PC-3 (cell line): ENCODE measurements at places on chromosomes 16 and 17. TPM values are rescaled to one million over a fixed set of nuclear protein-coding genes. Genes with fewer than 3 reads are reported as not detected.

DNA sequence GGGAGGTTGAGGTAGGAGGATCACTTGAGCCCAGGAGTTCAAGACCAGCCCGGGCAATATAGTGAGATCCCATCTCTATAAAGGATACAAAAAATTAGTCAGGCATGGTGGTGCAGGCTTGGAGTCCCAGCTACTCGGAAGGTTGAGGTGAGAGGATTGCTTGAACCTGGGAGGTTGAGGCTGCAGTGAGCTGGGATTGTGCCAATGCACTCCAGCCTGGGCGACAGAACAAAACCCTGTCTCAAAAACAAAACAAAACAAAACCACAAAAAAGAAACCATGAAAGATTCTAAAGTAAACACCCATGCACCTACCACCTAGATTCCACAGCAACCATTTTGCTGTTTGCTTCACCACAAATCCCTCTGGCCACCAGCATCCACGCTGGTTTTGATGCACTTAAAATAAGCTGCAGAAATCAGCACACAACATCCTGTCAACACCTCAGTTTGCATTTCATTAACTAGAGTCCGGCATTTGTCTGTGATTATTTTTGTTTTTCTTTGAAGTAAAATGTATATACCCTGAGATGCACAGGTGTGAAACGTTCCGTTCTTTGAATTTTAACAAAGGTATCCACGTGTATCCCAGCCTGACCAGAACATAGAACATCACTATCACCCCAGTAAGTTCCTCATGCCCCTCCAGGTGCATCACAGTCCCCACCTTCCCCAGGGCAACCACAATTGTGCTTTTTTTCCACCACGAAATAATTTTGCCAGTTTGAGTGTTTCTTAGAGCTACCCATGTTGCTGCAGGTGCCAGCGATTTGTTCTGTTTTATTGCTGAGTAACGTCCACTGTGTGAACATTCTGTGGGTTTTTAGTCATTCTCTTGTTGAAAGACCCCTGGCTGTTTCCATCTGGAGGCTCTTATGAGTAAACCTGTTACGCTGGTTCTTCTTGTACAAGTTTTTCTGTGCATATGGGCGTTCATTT lies 191.5 kb downstream of the SEC14L1 start:
- DNase-seq, result peak; percentile 86

DNA sequence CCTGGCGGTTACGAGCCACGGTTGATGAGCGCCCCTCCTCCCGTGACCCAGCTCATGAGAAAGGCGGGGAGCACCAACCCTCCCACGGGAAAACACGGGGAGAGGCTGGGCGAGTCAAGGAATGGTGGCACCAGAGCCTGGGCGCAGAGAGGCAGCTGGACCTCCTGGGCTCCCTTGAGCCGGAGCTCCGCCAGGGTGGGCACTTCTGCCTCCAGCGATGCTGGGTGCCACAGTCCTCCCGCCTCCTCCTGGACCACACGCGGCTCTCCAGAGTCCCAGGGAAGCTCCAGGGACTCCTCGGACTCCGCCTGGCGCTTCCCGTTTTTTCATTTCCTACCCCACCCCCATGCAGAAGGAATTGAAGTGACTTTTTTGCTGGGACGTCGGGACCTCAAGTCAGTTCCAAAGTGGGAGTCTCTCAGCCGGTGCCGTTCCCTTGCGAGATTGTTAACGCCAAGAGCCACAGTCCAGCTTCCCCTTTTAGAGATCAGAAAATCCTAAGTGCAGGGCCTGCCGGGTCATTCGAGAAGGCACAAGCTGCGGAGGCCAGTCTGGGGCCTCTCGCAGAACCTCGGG lies 6.6 kb upstream of the CBX8 start:
- no peak for DNase-seq

The ABCA8 gene
- 0.22 and 0.92 TPM in 2 replicates for total RNA-seq

DNA sequence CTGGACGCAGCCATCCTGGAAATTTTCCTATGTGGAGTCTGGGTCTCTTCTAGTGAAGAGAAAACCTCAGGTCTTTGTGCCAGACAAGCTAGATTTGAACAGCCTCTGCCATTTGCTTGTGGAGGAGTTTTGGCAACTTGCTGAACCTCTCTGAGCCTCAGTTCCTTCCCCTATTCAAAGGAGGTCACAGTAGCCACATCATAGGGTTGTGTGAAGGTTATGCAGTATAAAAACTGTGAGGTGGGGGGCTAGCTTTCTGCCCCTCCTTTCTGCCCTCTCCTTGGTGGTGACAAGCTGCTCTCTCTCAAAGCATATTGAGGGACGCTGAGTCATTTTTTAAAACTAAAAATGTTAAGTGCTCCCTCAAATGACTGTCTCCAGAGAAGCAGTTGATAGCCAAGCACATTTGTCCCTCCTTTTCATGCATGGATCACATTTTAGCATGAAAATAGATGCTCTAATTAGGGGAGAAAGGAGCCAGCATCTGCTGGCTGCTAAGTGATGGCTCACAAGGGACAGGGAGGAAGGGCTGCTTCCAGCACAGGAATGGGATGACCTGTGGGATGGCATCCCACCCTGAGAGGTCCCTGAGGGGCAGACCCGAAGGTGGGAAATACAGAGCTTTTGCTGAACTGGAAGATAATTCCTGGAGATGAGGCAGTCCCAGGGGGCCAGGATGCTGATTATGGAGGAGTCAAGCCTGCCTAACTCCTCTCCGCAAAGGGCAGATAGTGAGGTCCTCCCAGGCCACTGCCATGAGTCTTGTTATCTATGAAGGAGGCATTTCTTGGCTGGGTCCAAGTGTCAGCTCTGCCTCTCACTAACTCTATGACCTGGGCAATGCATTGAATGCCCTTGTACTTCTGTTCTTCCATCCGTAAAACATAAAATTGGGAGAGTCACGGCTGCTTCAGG lies 218.8 kb downstream of the RAB11FIP4 start:
- no peak for DNase-seq

The POLR3K gene
- 20.3 and 30.2 TPM in 2 replicates for total RNA-seq

DNA sequence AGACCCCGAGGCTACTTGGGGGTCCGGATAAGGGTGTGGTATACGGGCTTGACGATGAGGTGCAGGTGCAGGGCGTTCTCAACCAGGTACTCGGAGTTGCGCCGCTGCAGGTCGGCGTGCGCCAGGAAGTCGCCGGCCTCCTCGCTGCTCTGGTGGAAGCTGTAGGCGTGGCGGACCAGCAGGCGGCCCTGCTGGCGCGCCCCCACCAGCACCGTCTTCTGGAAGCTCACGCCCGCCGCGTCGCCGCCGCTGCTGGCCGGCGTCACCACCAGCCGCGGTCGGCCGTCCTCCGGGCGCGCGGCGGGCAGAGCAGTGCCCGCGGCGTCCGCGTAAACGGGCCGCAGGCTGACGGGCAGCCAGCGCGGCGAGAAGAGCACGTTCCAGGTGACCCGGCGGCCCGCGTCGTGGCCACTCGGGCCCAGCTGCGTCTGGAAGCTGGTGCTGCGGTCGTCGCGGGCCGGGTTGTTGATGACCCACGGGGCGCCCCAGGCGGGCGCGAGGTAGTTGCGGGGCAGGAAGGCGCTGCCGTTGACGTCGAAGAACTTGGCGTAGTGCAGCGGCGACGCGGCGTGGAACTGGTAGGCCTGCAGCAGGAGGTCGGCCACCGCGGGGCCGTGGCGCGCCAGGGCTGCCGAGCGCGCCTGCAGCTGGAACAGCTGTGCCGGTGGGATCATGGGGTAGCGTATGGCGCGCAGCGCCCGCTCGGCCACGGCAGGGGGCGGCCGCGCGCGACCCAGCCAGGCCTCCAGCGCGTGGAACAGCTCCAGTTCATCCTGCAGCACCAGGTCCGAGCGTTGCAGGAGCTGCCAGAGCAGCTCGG lies 4.8 kb downstream of the BTBD17 start:
- peak; percentile 29 for DNase-seq

- no peak for DNase-seq
Observed at GRCh38 chr16:87587636-87588035, 14.7 kb upstream of the JPH3 start.

- DNase-seq, result no peak
Observed at GRCh38 chr17:72567774-72568173, 447.0 kb downstream of the SOX9 start.

GRCh38 chr17:77212081-77212832 lies 71.5 kb downstream of the SEC14L1 start:
- DNase-seq, result no peak

GRCh38 chr16:30992276-30992780 lies 7.3 kb downstream of the HSD3B7 start:
- DNase-seq, result no peak

The ATP2C2 gene
- 26.0 and 40.5 TPM in 2 replicates for total RNA-seq

GRCh38 chr17:4717791-4718190 lies 7.4 kb downstream of the ARRB2 start:
- no peak for DNase-seq

The PDE6G gene
- total RNA-seq, result 3.0 TPM in 1 of 2 replicates, not detected in the other

- peak; percentile 20 for DNase-seq
Observed at GRCh38 chr16:1416521-1416941, 2.0 kb upstream of the UNKL start.

The JPH3 gene
- not detected in 2 replicates for total RNA-seq

GRCh38 chr16:84183911-84184591 lies 2.8 kb downstream of the TAF1C start:
- no peak for DNase-seq

GRCh38 chr17:29283961-29284360 lies 10.0 kb downstream of the NUFIP2 start:
- DNase-seq, result no peak

The MT3 gene
- not detected in 2 replicates for total RNA-seq

DNA sequence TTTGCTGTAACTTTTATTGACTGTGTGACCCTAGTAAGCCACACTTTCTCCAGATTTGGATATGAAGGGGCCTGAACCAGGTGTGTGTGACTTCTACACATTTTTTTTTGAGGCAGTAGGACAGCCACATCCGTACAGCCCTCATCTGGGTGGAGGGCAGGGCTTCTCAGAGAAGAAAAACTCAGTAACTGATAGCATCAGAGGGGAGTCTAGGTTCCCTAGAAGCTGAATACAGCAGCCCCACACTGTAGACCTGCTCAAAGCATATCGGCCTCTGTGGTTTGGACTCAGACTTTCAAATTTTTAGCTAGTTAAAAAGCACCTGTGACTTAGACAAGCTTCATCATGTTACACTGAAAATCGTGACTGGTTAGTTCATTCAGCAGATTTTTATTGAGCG lies 10.8 kb downstream of the PRSS54 start:
- no peak for DNase-seq

DNA sequence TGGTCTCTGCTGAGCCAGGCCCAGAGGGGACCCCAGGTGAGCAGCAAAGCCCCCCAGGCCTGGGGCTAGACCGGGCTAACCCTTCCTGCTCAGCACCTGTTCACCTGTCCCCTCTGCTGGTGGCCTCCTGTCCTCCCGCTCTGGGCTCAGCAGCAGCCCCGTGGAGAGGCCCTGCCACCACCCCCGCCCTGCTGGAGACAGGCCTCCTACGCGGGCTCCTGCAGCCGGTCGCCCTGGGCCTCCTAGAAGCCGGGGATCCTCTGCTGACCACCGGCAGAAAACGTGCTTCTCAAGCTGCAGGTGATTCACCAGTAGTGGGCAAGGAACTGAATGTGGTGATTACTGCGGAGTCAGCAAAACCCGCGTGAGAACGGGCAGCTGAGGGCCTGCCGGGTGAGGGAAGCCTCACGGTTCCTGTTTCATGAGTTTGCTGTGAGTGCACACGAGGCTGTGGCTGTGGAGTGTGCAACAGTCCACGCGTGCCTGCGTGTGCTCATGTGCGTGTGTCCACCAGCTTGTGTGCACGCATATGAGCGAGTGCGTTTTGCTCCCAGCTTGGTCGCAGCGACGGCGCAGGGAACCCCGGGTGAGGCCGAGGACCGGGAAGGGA lies 792 bp downstream of the SECTM1 start:
- peak; percentile 66 for DNase-seq

GRCh38 chr17:30969989-30970830 lies 629 bp upstream of the RNF135 start:
- DNase-seq, result peak; percentile 53

- DNase-seq, result no peak
Observed at GRCh38 chr17:1049446-1050225, 52.7 kb downstream of the TIMM22 start.

DNA sequence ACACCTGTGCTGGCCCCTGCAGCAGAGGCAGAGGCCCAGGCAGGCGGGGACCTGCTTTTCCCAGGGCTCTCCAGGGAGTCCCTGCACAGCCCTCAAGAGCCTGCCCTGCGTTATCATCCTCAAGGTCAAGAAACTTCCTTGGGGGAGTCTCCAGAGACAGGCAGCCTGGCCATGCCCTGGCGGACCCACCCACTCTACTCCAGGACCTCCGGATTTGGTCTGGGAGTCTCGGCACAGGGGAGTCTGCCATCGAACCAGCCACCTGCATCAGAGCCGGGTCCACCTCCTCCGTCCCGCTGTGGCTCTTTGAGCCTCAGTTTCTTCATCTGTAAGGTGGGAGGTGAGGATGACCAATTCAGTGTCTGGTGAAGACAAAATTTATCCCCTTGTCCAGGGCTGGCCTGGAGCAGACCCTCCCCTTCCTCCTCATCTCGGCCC lies 75.3 kb upstream of the TNRC6C start:
- no peak for DNase-seq

GRCh38 chr16:7373776-7374175 lies 41.1 kb downstream of the RBFOX1 start:
- DNase-seq, result no peak

The RAB26 gene
- total RNA-seq, result 4.6 and 5.6 TPM in 2 replicates

DNA sequence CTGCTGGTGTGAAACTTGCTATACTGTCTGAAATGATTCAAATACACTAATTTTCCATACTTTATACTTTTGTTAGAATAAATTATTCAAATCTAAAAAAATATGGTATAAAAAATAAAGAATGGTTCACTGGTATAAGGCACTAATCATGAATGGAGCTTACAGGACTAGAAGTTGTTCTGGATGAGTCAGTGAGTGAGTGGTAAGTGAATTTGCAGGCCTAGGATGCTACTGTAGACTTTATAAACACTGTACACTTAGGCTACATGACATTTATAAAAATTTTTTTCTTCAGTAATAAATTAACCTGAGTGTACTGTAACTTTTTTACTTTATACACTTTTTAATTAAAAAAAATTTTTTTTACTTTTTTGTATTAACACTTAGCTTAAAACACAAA lies 95.5 kb downstream of the MAP2K4 start:
- no peak for DNase-seq

The ZMYND15 gene
- total RNA-seq, result 0.51 and 0.58 TPM in 2 replicates

DNA sequence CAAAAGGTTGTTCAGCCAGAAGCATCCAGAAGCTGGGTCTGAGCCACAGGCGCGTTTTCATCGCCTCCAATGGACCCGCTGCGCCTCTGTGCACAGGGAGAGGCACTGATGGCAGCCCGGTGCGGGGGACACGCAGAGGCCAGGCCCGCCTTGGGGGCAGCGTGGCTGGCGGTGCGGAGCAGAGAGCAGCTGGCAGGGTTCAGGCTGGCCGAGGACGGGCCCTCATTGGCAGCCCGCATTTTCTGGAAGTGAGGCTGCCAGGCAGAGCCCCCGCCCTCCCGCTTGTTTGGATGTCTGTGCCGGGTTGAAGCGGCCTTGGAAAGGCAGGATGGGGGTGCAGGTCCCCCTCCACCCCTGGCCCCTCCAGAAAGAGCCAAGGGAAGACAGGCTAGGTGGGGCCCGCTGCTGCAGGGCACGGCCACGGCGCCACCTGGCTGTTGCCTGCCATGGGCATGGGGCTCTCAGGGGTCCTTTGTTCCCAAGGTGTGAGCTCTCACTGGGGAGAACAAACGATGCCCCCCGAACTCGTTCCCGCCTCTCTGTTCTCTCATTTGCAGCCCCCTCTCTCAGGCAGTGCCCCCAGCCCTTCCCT lies 18.8 kb downstream of the GSE1 start:
- DNase-seq, result no peak

GRCh38 chr17:66945147-66945835 lies 19.2 kb upstream of the CACNG4 start:
- DNase-seq, result no peak

- DNase-seq, result peak; percentile 82
Observed at GRCh38 chr17:9811086-9811485, 10.8 kb downstream of the GSG1L2 start.

- DNase-seq, result no peak
Observed at GRCh38 chr16:27722207-27722606, 172.3 kb downstream of the KATNIP start.

The DUS2 gene
- total RNA-seq, result 19.9 and 21.4 TPM in 2 replicates

- no peak for DNase-seq
Observed at GRCh38 chr17:19986941-19987861, 9.6 kb upstream of the AKAP10 start.
